ENCODE measurements at places on chromosomes 1 and 21.
A peak's percentile ranks its signal among the peaks of the same experiment; 100 is the strongest.

DNA sequence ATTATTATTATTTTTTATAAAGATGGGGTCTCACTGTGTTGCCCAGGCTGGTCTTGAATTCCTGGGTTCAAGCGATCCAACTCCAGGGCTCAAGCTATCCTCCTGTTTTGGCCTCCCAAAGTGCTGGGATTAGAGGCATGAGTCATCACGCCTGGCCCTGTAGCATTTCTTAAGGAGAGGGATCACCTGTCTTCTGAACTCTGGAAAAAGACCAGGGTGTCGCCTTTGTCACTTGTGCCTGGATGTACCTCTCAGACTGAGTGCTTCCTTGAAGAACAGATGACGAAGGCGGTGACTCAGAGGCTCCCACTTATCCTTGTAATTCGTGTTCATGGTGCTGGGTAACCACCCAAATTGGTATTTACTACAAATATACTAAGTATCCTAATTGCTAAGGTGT lies 2.4 kb upstream of the CGN start:
- DNase-seq = no peak

DNA sequence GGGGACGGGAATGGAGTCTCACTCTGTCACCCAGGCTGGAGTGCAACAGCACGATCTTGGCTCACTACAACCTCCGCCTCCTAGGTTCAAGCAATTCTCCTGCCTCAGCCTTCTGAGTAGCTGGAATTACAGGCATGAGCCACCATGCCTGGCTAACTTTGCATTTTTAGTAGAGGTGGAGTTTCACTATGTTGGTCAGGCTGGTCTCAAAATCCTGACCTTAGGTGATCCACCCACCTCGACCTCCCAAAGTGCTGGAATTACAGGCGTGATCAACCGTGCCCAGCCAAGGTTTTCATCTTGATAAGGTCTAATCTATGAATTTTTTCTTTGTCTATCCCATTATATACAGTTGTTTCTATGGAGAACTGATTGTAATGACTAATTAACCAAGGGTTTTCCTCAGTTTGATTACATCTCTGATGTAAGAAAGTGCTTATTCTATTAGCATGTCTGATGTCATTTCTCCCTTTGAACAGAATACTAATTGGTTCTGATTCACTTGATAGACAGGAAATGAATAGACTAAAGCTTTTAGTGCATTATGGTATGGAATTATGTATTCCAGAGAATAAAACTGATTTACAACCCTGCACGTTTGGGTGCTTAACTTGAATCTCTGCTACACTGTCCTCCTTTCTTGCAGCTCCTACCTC lies 11.9 kb downstream of the PACC1 start:
- no peak for DNase-seq

DNA sequence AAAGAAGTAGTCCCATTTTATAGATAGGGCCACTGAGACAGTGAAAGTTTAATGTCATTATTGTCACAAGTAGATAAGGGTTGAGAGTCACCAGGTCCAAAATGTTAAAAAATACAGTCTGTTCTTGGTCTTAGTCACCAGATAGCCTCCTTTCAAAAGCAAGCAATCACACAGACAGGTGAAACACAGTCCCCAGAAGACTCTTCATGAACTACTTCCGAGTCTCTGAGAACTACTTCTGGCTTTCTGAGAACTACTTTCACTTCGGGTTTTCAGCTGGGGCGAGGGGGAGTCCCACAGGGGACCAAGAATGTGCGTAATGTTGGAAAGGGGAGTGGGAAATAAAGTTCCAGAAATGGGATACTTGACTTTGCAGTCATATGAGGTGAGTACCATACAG lies 143.2 kb downstream of the HHIPL2 start:
- DNase-seq = no peak

GRCh38 chr1:159009287-159009686 lies 420 bp upstream of the IFI16 start:
- DNase-seq = no peak

DNA sequence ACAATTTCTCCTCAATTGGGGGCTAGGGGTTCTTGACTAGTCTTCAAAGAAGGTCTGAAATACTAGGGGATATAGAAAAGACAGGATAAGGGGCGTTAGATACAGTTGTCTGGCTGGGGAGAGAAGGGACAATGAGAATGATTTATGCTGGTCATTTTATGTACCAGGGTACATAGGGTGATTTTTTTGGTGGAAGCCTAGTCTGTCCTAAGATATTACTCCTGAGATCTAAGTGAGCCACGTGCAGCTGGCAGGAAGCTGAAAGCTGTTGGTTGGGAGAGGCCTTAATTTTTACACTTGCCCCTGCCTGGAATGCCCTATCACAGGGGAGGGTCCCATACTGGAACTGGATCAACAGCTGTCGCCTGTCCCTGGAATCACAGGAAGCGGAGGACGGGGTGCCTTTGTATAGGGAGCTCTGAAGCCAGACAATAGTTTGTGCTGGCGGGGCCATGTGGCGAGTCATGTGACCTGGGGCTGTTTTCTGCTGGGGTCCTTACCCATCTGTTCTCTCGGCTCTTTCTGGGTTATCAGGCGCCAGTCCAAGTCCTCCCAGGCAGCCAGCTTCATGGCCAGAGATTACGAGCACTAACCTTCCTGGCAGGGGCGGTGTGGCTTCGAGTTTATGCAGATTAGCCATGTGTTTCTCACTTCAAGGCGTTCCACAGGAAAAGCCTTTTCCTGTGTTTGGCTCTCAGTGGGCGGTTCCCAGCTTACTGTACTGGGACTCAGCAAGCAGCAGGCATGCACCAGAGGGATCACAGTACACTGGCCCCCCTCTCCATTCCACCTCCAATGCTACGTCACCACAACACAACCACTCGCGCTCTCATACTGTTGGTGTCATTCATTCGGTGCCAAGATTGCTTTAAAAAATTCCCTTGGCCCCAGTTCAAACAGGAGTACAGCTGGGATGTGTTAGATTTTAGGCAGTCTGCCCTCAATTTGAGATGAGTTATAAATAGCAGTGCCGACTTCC lies 27.5 kb downstream of the ARID1A start:
- DNase-seq = peak; percentile 94

DNA sequence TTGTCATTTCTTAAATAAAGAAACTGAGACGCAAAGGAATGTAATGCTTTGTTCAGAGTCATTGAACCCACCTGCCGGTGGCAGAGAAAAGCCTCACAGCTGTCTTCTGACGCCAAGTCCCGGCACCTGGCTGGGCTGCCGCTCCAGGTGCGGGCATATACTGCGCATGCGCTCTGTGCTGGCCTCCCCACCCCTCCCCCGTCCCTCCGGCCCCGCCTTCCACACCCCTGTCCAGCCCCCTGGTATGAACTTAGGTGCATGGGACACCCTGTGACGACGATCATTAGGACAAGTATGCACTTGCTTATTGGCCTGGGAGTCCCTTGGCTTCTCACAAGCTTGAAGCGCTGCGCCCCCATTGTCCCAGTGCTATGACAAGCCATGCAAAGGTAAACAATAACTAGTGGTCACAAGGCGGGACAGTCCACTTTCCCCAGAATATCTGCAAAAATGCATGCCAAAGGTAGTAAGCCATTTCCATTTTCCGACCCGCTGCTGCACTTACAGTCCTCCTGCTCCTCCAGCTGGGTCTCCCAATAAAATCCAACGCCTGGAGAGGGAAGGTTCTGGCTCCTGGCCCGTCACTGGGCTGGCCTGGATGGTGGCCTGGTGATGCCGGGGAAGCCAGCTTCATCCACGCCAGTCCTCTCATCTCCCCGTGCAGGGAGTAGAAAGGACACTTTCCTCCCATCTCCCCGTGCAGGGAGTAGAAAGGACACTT lies 100.4 kb downstream of the PSMG1 start:
- no peak for DNase-seq

GRCh38 chr1:174999216-174999935 lies 371 bp upstream of the CACYBP start:
- peak; percentile 99 for DNase-seq

DNA sequence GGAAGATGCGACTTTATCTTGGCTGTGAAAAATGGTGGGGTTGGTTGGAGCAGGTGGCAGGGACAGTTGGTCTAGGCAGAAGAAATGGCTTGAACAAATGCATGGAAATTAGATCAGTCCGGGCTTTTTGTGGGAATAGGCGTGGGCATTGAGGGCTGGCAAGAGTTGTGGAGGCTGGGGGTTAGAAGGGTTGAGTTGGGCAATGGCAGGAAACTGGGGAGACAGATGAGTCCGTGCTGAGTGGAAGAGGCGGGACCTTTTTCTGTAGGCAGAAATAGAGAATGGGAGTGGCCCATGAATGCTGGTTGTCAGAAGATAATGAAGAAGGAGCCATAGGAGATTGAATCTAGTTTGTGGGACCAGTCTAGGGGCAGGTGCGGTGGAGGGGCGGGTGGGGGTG lies 6.9 kb downstream of the PDPN start:
- DNase-seq = no peak

DNA sequence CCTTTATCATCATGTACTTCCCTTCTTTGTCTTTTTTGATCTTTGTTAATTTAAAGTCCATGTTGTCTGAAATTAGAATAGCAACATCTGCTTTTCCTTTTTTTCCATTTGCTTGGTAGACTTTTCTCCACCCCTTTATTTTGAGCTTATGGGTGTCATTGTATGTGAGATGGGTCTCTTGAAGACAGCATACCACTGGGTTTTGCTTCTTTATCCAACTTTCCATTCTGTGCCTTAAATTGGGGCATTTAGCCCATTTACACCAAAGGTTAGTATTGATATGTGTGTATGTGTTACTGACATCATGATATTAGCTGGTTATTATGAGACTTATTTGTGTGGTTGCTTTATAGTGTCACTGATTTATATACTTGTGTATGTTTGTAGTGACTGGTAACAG lies 50.2 kb downstream of the IFI44 start:
- DNase-seq = no peak

DNA sequence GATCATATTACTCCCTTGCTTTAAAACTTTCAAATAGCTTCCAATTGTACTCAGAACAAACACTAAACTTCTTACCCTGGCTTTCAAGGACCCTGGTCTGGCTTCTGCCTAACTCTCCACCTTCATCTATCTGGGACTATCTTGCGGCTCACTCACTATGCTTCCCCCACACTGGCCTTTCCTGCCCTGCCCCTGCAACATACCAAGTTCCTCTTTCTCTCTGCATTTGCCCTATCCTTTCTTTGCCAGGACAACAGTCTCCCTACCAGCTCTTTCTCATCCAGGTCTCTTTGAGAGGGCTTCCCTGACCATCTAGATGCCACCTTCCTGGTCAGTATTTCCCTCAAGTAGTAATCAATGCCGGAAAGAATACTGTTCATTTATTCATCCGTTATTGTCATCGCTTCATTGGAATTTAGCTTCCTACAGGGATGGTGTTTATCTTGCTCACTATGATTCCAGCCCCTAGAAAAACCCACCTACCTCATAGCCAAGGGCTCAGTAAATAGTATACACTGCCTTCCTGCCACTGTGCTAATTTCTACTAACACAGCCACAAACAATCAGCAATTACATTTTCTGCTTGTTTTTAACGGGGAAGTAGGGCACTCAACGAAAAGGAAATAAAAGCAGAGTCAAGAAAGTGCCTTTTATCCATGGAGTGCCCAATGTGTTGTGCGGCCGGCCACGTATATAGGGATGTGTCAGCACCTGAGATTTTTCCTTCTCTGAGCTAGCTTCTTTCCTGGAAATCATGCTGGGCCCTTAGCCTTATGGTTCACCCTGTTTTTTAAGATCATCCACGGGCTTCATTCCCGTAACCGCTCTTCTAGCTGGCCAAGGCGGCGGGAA lies 521 bp upstream of the CDC7 start:
- DNase-seq = no peak

GRCh38 chr1:56387071-56387740 lies 192.2 kb downstream of the PLPP3 start:
- no peak for DNase-seq

DNA sequence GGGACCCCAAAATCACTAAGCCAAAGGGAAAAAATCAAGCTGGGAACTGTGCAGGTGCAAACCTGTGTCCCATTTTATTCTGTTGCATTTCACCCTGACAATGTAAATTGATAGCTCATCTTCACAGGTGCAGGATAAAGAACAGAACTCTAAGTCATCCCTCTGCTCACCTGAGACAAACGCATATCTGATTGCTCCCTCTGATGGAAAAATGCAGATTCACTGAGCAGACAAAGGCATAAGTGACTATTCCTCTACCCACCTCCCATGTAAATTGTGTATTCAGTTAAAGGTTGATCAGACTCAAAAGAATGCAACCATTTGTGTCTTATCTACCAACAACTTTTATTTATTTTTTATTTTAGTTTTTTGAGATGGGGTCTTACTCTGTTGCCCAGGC lies 644.2 kb downstream of the PTPRU start:
- no peak for DNase-seq

- DNase-seq = no peak
Observed at GRCh38 chr1:191290441-191290840, 812.8 kb upstream of the BRINP3 start.
